ENCODE measurements at places on chromosomes 7 and 10. TPM values are rescaled to one million over a fixed set of nuclear protein-coding genes. Genes with fewer than 3 reads are reported as not detected.

Gene PDZD7
- 0.88 TPM for total RNA-seq

Gene CHN2
- 4.8 TPM for total RNA-seq

Gene GJD4
- not detected for total RNA-seq

Gene SGPL1
- total RNA-seq = 52.8 TPM

Gene TRIM74
- 0.52 TPM for total RNA-seq

Gene ACHE
- 4.8 TPM for total RNA-seq

Gene TYW1
- total RNA-seq = 16.1 TPM

Data from H1 (cell line).